ENCODE measurements at places on chromosomes 13 and 19.

DNA sequence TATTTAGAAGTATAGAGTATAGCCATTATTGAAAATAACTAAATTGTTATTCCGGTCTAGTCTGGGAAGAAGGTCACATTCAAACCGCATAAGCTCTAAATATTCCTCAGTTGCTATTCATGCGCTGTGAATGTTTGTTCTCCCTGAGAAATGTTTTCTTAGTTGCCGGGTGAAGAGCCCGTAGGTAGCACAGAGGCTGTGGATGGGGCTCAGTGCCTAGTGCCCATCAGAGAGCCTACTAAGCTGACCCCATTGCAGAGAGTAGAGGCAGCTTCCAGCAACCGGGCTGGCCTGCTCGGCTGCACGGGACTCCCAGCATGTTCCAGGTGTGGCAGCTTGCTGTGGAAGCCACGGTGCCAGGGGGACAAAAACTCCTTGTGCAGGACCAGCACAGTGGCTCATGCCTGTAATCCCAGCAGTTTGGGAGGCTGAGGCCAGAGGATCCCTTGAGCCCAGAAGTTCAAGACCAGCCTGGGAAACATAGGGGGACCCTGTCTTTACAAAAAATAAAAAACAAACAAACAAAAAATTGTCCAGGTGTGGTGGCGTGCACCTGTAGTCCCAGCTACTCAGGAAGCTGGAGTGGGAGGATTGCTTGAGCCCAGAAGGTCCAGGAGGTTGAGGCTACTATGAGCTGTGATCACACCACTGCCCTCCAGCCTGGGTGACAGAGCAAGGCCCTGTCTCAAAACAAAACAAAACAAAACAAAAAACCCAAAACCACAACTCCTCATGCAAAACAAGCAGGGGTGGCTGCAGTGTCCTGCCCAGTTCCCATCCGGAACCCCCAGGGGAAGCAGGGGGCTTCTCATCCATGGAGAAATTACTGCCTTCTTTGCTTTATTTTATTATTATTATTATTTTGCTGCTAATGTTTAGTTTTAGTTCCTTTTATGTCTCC is 82.5 kb downstream of the KCTD15 start:
- DNase-seq: no peak

DNA sequence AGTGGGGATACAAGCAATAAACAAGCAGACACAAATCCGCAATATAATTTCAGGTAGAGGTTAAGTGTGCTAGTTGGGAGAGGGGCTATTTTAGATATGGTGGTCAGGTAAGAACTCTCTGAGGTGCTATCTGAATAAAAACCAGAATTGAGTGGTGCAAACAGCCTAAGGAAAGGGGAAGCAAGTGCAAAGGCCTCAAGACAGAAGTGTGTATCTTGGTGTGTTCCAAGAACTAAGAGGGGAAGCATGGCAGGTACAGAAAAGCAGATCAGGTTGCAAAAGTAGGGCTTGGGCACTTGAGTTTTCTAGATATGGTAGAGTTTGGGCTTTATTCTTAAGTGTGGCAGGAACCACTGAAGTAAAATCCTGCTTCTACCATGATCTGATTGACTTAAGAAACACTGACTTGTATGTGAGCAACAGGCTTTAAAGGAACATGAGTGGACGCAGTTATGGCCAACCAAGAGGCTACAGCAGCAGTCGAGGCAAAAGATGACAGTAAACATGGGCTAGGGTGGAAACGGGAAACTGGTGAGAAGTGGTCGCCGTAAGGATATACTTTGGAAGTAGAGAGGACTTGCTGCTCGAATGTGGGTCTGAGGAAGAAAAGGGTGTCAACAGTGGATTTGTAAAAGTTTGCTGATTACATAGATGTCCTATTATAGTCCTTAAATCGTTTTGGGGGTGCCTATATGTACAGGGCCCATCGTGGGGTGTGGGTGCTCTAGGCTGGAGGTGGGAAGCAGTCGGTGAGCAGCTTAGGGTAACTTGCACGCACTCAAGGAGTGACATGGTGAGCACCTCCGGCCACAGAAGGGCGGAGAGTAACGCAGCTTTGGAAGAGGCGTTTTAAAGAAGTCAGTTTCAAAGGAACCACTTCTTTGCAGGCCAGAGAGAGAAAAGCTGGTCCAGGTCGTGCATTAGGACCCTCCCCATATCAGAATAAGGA is 677 bp downstream of the TGDS start:
- no peak for DNase-seq

DNA sequence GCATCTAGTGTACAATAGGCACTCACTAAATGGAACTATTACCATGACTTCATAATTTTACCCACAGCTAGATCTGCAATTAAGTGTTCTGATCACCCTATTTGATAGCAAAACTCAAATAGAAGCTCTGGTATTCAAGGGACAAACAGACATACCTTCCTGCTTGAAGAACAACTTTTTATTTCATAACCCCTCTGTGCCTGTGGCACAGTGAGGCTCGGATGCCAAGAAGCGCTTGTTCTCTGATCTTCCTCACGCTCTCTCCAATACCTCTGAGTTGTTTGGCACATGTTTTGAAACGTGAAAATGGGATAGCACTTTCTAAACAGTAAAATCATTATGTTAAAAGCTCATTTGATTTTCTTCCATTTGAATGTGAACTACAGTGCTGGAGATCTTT is 232.0 kb downstream of the KLF5 start:
- no peak for DNase-seq

DNA sequence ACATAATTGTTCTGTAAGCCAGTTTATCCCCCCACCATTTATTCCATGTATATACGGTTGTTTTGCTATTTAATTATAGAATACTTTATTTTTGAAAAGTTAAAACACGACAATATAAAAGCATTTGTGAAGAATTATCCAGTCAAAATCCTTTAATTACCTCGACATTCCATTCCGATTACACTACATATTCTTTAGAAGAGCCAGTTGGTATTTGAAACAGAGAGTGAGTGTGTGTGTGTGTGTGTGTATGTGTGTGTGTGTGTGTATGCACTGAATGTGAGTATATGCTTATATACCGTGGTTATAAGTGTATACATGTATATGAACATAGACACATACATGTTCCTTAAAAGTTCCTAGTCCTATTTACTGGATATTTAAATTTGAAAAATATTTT is 87.8 kb upstream of the KLF5 start:
- no peak for DNase-seq

- no peak for DNase-seq
Measured at GRCh38 chr19:48556163-48556562, 4.2 kb downstream of the SULT2B1 start.

- no peak for DNase-seq
Measured at GRCh38 chr19:13861714-13862531, 15.0 kb upstream of the NANOS3 start.

DNA sequence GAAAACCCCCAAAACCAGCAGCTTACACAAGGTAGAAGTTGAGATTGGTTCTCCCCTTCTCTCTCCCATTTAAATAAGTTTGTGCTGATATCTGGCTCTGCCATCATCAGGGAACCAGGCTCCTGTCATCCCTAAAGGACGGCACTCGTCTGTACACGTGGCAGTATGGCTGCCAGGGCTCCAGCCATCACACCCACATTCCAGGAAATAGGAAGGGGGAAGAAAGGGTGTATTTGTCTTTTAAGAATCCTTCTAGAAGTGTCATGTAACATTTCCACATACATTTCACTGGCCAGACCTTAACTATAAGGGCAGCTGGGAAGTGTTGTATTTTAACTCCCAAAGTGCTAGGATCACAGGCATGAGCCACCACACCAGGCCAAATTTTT is 10.1 kb downstream of the SPC24 start:
- DNase-seq: no peak

GRCh38 chr19:6721138-6721474 is 656 bp upstream of the C3 start:
- DNase-seq: no peak

GRCh38 chr13:52001120-52001731 is 10.0 kb downstream of the ATP7B start:
- DNase-seq: no peak

DNA sequence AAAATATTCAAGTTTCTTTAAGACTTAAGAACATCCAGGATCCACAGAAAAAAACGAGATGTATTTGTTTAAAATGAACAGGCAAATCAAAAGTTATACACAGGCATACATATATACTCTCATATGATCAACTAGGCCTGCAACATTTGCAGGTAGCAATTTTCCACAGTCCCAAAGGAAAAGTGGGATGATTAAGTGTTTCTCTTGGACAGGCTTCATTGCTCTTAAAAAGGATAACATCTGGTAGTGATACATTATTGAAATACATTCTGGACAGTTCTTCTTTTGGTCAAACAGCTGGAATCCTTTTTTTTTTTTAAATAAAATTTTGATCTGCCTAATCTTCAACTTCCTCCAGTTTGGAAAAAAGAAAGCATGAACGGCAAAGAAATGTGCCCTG is 114.8 kb upstream of the TDRD3 start:
- no peak for DNase-seq

GRCh38 chr13:94556621-94557020 is 39.3 kb downstream of the TGDS start:
- no peak for DNase-seq

DNA sequence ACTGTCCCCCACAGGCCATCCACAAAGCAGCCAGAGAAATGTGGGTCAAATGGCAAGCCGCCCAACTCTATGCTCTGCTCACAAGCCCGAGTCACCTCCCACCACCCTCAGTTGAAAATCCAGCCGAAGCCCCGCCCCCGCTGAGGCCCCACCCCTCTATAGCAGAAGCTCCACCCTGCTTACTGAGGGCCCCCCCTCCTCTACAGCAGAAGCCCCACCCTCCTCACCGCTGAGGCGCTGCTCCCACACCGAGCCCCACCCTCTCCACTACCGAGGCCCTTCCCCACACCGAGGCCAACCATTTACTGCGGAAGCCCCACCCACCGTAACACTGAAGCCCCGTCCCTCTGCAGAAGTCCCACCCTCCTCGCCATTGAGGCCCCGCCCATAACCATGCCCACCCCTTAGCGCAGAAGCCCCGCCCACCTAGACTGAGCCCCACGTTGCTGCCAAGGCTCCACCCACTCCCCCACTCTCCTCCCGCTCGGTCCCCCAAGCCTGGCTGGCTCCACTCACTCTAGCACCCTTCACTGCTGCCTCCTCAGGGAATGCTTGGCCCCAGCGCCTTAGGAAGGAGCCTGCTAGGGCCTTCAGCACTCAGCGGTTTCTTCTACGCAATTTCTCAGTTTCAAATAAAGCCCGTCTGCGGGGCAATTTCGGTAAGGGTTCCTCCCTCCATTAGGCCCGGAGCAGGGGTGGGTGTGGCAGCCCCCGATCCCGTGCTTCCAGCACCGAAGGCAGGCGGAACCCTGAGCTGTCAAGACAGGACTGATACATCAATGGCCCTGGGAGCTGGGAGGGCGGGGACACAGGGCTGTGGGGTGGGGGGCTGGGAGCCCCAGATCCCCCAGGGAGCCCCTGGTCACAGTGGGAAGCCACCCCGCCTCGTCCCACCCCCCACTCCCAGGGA is 9.0 kb upstream of the MYDGF start:
- no peak for DNase-seq

Measured in spinal cord (tissue), 10 donors.